ENCODE measurements at places on chromosomes 6 and 20. TPM values are rescaled to one million over a fixed set of nuclear protein-coding genes. Genes with fewer than 3 reads are reported as not detected.

DNA sequence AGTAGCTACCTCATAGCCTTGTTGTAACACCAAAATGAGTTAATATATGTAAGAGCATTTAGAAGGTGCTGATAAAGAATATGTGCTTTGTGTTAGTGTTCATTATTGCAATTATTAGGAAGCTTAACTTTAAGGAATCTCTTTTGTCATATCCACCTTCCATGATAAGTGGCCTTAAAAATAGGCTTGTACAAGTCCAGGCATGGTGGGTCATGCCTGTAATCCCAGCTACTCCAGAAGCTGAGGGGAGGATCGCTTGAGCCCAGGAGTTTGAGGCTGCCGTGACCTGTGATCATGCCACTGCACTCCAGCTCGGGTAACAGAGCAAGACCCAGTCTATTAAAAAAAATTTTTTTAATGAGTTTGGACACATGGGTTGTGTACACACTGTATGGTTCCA lies 285.5 kb downstream of the ZFAND3 start:
- no peaks in the 10 kb centered on the region for H3K27me3 ChIP-seq
- H3K27ac ChIP-seq: no peak overlapping the region
- H3K4me1 ChIP-seq: no peaks in the 10 kb centered on the region

- H3K4me3 ChIP-seq: no peak overlapping the region
- DNase-seq: no peak
- no peaks in the 10 kb centered on the region for H3K36me3 ChIP-seq
- H3K4me1 ChIP-seq: no peaks in the 10 kb centered on the region
Measured at GRCh38 chr20:1310506-1311190, 18.3 kb downstream of the SDCBP2 start.

- H3K4me3 ChIP-seq: no peak overlapping the region
- no peaks in the 10 kb centered on the region for H3K36me3 ChIP-seq
- no peak for DNase-seq
- no peak overlapping the region for H3K27ac ChIP-seq
- H3K4me1 ChIP-seq: no peaks in the 10 kb centered on the region
- H3K27me3 ChIP-seq: no peaks in the 10 kb centered on the region
Measured at GRCh38 chr6:11766043-11766442, 12.6 kb downstream of the ADTRP start.

The SLC52A3 gene
- 11.4 TPM for polyA plus RNA-seq

The HRH3 gene
- not detected for polyA plus RNA-seq

DNA sequence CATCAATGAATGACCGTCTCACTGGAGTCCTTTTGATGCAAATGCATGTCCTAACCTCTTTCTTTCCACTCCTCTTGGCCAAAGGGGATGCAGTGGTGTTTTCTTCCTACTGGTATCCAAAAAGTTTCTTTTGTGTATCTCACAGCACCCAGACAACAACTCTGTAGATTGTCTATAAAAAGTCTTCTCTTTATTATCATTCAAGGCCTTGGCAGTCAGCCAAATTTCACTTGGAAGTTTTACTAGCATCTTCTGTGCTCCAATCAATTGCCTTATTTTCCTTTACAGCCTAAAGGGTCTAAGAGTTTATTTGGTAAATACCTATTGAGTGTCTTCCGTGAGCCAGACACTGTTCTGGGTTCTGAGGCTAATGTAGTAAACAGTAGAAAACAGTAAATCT lies 150.2 kb upstream of the RNF217 start:
- no peak overlapping the region for H3K27ac ChIP-seq
- no peaks in the 10 kb centered on the region for H3K27me3 ChIP-seq
- no peak for DNase-seq
- no peak overlapping the region for H3K4me3 ChIP-seq
- H3K4me1 ChIP-seq: no peaks in the 10 kb centered on the region

GRCh38 chr6:166809721-166810120 lies 146.6 kb downstream of the RNASET2 start:
- no peak overlapping the region for H3K4me3 ChIP-seq
- no peak for DNase-seq
- no peak overlapping the region for H3K27ac ChIP-seq

DNA sequence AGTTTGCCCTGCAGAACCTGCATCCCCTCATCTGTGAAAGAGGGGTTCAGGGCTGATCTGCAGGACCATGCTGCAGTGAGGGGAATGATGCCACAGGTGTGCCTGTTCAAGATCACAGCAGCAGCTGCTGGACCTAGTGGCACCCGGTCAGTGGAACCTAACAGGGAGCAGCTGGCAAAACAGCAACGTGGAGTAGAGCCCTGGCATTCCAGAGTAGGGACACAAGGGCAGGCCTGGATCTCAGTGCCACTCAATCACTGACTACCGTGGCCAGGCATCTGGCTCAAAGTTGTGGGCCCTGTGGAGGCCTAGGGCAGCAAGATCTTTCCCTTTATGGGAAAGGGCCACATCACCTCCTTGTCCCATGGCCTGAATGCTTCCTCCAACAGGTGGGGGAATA lies 62.2 kb downstream of the INSM1 start:
- H3K27me3 ChIP-seq: no peaks in the 10 kb centered on the region
- no peaks in the 10 kb centered on the region for H3K4me1 ChIP-seq
- no peak for DNase-seq
- H3K36me3 ChIP-seq: no peaks in the 10 kb centered on the region

GRCh38 chr6:163730246-163731210 lies 316.0 kb downstream of the QKI start:
- DNase-seq: peak; percentile 24
- no peaks in the 10 kb centered on the region for H3K4me1 ChIP-seq
- no peaks in the 10 kb centered on the region for H3K36me3 ChIP-seq

The PDE10A gene
- polyA plus RNA-seq: 4.8 TPM

- H3K4me1 ChIP-seq: peaks cover 4% of the 10 kb centered on the region
- no peak for DNase-seq
- H3K4me3 ChIP-seq: peak overlapping the region; percentile 31
- H3K36me3 ChIP-seq: peaks cover 2% of the 10 kb centered on the region
- H3K27ac ChIP-seq: peak overlapping the region; percentile 93
Measured at GRCh38 chr20:36463212-36464061, 77.9 kb upstream of the MYL9 start.

DNA sequence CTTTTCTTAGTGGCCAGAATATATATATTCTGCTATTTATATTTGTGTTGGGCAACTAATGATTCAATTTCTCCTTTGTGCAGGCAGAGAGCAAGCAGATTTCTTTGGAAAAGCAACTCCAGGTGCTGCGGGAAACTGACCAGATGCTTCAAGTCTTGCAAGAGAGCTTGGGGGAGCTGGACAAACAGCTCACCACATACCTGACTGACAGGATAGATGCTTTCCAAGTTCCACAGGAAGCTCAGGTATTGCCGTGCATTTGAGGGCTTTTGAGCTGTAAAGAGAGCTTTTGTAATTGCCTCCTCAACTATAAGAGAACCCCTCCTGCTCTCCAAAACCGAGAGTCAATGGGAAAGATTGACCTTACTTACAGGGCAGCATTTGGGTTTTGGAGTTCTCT lies 203.5 kb downstream of the UTRN start:
- no peak overlapping the region for H3K27ac ChIP-seq
- no peak overlapping the region for H3K4me3 ChIP-seq
- peaks cover 15% of the 10 kb centered on the region for H3K36me3 ChIP-seq
- no peak for DNase-seq
- no peaks in the 10 kb centered on the region for H3K4me1 ChIP-seq
- no peaks in the 10 kb centered on the region for H3K27me3 ChIP-seq

DNA sequence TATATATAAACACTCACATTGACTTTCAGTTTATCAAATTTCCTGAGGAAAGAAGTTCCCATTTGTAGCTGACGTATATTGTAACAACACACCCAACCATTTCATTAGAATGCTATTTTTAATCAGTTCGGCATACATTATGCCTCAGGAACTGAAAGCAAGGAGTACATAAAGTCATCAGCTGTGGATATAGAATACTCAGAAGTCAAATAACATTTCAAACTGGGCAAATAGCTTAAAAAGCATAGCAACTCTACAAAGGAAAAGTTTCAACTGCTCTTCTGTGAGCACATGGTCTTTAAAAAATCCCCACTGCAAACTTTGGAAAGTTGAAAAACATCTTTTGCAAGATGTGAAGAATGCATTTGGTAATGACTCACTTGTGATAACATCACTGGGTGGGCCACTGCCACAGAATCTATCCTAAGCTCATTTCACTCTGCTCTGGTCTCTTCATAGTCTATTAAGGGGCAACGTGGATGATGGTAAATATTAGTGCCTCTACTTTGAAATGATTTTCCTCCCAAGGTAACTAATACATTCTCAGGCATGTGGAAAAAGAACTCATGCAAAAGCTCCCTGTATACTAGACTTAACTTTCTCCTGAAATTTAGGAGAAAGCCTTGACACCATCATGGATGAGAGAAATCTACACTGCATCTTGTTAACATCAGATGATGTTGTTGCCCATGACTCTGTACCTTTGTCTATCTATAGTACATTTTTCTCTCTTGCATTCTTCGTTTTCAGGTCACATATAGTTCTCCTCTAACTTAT lies 49.2 kb downstream of the FYN start:
- H3K27me3 ChIP-seq: no peaks in the 10 kb centered on the region
- H3K36me3 ChIP-seq: no peaks in the 10 kb centered on the region
- H3K27ac ChIP-seq: no peak overlapping the region

DNA sequence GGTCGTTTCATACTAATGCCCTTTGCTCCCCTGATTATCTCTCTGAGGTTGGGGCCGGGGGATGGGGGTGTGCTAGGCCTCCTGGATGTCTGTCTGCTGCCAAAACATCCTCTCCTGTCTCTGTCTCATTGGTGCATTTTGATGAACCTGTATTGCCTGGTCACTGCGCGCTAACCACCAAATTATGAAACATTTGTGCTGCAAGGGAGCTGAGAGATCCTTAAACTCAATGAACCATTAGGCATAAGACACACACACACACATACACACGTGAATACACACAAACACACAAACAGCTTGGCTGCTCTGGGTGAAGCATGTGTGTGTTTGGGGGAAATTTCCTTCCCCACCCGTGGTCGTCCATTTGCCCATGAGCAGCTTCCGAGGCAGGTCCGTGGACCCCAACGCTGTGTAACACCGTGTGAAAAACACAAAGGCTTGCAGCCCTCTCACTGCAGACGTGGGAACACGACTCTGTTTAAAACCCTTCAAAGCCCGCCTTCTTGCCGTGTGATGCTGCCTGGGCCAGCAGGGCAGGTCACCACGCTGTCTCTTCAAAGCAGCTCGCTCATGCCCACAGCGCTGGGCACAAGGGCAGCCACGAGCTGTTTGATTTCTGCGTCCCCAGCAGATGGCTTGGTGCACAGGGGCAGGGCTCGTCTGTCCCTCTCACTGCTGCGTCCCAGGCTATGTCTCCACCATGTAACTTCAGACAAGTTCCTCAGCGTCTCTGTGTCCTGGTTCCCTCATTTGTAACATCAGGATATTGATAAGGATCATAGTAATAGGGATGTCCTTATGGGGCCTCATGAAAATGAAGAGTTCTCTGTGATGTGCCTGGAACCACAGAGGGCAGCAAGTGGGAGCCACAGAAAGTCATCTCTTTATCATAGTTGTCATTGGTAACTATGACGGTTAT lies 96.8 kb downstream of the CDH26 start:
- no peaks in the 10 kb centered on the region for H3K27me3 ChIP-seq
- no peak overlapping the region for H3K4me3 ChIP-seq
- DNase-seq: no peak

GRCh38 chr20:62518911-62519310 lies 43.1 kb upstream of the GATA5 start:
- H3K27ac ChIP-seq: no peak overlapping the region
- H3K4me1 ChIP-seq: no peaks in the 10 kb centered on the region
- H3K4me3 ChIP-seq: no peak overlapping the region

Measured in kidney (tissue), 22 donors.